NT2/D1 (cell line): ENCODE measurements at places on chromosomes 7 and 10.

GRCh38 chr10:62912086-62912485, 95.9 kb upstream of the EGR2 start:
- no peak for DNase-seq

GRCh38 chr7:46155367-46155766, 234.3 kb upstream of the IGFBP3 start:
- DNase-seq = no peak

GRCh38 chr7:147279514-147279913, 1162.9 kb downstream of the CNTNAP2 start:
- no peak for DNase-seq

DNA sequence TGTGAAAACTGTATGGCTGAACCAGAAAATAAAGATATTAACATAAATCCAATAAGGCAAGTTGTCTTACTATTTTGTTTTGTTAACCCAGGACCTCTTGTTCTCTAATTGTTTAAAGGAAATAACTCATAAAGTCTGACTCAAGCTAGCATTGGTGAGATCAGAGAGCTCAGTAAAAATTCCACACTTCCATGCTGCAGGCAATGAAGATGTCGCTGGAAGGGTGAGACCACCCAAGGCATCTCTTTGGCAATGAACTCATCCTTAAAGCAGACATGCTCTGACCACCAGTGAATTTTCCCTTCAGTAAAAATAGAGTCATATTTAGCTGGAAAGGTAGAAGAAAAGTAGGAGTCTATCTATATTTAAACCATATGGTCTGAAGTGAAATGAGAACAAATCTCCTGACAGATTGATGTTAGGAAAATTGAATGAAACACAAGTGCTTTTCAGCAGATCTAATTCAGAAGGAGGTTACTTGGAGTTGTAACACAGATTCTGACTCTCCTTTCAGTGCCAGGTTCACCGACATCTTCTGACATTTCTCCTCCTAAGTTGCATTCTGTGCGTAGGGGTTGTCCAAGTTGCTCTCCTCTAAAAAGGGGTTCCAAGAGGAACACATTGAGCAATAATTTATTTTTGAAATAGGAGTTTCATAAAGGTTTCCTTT, 32.8 kb upstream of the VIPR2 start:
- DNase-seq = no peak

- DNase-seq = no peak
These were observed 250.6 kb upstream of the GALNT17 start for GRCh38 chr7:70881167-70881847.

- DNase-seq = no peak
These were observed 141.9 kb downstream of the PRKG1 start for GRCh38 chr10:51215951-51216834.

DNA sequence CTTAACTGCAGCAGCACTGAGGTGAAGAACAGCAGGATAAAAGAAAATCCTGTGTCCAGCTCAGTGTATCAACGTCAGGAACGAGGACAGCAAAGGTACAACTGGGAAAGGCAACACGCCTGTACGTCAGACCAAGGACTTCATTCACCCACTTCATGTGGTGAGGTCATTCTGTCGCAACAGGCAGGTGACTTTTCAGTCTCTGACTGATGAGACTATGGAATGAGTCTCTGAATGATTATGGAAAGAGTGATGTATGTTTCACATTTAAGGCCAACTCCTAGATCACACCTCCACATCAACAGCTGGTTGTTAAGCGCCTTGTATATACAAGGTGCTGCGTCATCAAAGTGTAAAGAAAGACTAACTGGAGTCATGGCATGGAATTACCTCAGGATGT, 297.6 kb upstream of the SP8 start:
- DNase-seq = no peak

- DNase-seq = peak; percentile 63
These were observed 127.9 kb upstream of the STK17A start for GRCh38 chr7:43454936-43455518.

- DNase-seq = no peak
These were observed 38.5 kb downstream of the LAMB1 start for GRCh38 chr7:107964510-107964909.

DNA sequence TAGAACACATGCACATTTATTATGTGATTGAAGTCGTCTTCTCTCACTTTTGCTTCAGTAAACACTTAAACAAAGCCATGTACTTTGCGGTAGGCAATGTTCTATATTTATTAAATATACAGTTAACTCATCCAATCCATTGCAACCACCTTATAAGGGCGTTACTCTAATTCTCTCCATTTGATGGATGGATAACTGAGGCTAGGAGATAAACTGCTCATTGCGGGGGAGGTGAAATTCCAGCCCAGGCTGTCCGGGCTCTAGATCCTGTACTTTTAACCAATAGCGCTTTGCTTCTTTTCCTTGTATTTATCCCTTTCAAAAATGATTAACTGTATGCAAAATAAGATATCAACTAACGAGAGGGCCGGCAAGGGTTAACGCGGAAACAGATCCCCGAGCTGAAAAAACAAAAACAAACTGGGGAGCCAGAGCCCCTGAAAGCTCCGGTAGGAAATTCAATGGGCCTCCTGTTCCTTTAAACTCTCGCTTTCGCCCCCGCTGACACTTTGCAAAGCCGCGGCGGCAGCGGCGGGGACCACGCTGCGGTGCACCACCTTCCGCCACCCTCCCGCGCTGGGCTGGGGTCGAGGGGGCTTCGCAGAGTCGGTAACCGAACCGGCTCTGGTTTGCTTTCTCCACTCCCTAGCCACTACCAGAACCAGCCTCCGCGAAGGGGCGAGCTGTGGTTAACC, 1.0 kb upstream of the PLXDC2 start:
- DNase-seq = no peak

DNA sequence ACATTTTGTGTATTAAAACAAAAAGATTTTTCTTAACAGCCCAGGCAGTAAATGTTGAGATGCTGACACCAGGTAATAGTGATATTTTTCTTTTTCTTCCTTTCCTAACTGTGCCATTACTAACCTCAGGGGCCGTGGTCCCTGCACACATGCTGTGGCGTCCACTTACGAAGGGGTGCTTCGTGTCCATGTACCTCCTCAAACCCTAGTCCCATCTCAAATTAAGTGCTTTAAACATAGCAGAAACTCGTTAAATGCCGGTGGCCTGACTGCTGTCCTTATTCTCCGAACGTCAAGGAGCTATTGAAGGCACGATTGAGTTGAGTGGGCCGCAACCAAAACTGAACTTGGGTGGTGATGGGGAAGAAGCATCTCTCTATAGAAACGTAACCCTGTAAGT, 132.4 kb downstream of the ZMYND11 start:
- no peak for DNase-seq

DNA sequence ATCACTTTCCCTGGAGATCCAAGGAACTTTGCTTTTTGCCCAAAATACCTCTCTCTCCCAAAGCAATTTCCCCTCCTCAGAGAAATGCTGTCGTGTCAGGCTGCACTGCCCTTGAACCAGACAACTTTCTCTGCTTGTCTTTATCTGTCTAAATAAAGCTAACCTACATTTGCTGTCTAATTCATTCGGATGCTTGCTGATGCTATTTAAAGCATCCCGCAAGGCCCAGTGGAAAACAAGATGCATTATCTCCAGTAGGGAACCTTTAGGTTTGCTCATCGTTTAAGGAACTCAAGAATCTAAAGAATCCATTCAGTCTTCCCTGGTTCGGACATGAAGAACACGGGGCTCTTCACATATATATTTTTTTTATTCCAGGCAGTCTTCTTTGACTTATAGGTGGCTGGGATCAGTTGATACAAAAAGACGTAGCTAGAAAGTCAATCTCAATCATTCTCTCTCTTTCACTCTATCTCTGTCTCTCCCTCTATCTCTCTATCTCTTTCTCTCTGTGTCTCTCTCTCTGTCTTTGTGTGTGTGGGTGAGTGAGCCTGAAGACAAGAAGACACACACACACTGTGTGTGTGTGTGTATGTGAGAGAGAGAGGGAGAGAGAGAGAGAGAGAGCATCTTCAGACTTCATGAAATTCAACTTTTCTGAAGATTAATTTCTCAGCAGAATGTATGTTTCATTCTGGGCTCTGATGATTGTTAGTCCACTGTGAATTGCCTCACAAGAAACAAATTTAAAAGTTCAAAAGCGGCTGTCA, 92.8 kb upstream of the MKLN1 start:
- no peak for DNase-seq

DNA sequence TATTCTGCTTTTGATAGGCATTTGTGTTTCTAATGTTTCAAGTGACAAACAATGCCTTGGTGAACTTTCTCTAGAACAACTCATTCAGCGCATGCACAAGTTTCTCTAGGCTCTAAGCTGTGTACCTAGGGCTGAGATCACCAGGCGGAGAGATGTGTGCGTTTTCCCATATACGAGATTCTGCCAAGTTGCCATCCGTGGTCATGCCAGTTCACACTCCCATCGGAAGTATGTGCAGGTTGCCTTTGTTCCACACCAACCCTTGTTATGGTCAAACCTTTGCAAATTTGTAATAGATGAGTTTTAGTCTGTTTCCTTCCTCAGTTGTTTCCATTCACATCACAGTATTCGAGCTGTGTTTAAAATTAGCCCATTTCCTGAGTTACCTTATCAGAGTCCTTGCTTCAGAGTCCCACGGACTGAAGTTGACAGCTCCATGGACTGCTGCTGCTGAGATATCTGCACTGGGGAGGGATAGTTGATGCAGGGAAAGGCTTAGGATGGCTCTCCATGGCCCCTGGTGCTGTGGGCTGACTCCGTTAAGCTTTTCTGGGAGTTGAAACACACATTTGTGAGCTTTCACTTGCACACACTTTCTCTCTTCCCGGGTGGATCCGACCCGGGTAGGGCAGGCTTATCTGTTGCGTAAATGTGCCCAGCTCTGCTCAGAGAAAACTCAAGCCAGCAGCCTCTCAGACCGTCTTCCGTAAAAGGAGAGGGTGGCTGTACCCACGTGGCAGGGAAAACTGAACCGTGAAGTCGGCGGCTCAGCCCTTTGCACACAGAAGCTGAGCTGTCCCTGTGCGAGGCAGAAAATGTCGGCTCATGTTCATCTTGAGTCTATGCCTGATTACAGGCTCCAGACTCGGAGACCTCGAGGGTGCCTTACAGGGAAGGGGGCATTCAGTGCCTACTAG, 49.4 kb downstream of the HK1 start:
- no peak for DNase-seq

GRCh38 chr7:47678641-47679380, 96.9 kb upstream of the TNS3 start:
- DNase-seq = no peak

GRCh38 chr10:5271526-5271925, 74.9 kb downstream of the AKR1C4 start:
- no peak for DNase-seq

DNA sequence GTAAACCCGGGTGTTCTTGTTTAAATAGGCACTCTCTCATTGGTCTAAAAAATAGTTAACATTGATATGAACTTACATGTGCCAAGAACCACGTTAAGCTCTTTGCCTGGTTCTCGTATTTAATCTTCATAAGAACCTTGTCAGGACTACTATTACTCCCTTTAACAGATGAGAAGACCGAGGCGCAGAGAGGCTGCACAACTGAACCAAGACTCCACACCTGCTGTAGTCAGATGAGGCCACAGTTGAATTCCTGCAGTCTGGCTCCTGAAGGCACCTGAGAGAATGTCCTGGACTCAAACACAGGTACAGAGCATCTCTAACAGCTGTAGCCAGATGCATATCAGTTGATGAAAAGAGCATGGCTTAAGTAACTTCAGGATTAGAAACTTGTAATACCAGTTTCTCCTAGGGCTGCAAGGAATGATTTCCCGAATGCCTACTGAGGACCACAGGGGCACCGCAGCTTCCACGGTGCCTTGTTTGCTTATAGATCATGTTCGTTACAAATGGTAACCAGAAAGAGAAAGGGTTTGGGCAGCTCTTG, 9.5 kb downstream of the DDC start:
- DNase-seq = no peak

GRCh38 chr7:105776068-105776790, 100.2 kb downstream of the ATXN7L1 start:
- peak; percentile 93 for DNase-seq

- no peak for DNase-seq
These were observed 152.4 kb upstream of the ADO start for GRCh38 chr10:62652114-62652513.

DNA sequence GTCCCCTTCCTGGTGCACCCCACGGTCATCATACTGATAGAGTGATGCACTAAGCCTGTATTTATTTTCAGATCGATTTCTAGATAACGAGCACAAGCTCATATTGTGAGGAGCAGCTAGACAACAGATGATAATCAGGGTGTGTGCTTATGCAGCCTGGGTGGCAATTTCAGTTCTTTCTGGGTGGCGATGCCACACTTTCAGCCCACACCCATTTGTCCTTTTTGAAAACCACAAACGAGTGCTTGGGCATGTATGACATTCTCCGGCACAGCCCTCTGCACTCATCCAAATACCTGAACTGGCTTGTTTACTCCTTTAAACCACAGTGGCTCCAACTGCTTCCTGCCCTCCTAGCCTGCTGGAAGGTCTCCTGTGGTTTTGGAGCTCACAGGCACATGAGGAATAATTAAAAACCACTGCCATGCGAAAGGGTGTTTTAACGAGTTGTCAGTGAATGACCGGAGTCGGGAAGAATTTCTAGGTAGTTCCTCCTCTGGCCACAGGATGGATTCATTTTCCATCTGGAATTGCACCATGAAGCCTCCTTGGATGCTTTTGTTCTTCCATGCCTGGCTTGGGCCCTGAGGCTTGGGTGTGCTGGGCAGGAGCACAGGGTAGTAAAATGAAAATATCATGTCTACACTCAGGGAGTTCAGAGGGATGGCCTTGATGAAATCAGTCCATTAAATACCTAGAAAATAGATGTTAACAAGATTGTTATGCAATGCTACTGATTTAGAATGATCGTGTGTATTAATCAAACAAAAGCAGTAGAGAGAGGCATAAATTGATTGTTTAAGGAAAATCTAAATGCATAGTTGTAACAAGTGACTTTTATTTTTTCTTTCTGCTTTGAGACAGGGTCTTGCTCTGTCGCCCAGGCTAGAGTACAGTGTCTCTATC, 52.4 kb upstream of the ITGB1 start:
- DNase-seq = no peak

DNA sequence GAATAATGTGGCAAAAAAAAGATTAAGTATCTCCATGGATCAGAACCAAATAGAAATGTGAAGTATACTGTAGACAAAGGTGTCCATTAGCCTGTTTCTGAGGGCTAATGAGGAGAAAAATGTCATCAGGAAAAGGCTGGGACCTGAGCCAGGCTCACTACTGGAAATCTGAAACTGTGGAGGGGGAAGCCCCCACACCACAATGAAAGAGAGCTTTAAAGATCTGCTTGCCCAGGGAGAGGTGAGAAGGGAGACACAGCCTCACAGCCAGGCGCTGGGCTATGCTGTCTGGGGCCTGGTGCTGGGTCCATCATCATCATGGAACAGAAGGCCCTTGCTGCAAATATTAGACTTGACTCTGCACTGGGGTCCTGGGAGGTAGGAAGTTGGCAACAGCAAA, 90.4 kb downstream of the OSBPL3 start:
- DNase-seq = no peak

GRCh38 chr10:3836222-3836820, 51.3 kb upstream of the KLF6 start:
- DNase-seq = no peak
